ENCODE measurements at places on chromosomes 7 and 10. TPM values are rescaled to one million over a fixed set of nuclear protein-coding genes. Genes with fewer than 3 reads are reported as not detected.

The SPDYE2B gene
- not detected for total RNA-seq

DNA sequence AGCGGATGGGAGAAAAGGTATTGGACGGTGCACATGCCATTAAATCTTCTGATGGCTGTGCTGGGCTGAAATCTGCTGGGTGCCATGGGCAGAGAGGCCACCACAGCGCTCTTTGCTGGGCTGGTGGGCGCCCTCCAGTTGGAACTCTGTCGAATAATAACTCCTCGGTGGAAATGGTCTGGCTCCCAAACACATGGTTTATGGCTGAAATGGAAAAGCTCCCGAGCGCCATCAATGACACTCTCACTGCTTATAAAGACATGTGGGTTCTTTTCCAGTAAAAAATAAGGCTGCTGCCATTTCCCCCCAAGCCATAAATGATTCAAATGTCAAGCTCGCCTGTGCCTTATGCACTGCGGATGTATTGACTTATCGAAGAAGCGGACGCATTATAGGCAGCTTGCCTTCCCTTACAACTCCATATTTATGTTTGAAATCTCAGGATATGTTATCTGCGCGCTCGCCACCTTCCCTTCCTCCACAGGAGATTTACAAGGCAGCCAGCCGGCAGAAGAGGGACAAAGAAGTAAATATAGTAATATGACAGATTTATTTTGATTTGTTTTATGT is 239.0 kb upstream of the MKI67 start:
- DNase-seq, result no peak

The C7orf57 gene
- total RNA-seq, result not detected

- no peak for DNase-seq
Observed at GRCh38 chr7:3157566-3158287, 114.1 kb upstream of the CARD11 start.

The FKBP6 gene
- total RNA-seq, result not detected

DNA sequence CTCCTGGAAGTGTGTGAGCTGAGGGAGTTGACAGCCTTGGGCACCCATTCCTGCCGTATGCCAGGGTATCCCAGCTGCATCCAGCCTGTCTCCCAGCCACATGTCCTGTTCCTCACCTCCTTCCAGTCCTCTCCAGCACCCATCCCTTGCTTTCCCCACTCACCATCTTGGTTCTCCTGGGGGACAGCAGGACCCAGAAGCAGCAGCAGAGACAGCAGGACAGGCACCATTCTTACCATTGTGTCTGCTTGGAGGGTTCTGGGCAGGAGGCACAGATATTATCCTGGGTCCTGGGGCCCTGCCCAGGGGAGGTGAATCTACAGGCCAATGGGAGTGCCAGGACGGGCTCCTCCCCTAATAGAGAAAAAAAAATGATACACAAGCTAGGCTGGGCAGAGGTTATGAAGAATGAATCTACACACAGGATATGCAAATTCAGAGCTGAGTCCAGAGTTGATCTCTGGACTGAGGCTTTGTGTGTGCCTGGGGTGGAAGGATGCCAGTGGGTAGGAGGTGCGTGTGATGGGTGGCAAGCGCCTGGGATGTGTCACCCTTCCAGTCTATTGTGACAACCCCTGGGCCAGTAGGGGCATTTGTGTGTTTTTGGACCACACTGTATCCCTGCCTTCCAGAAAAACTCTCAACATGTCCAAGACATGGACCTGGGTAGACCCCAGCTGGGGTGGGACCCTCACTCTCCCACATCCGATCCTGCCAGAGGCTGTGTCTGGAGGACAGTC is at the start of gene AZGP1:
Gene AZGP1 (minus strand): TSS at position 250 of the 740 bp plus-strand sequence. CDS start 11 bp downstream, at position 239.
- DNase-seq, result no peak

The CALN1 gene
- not detected for total RNA-seq

DNA sequence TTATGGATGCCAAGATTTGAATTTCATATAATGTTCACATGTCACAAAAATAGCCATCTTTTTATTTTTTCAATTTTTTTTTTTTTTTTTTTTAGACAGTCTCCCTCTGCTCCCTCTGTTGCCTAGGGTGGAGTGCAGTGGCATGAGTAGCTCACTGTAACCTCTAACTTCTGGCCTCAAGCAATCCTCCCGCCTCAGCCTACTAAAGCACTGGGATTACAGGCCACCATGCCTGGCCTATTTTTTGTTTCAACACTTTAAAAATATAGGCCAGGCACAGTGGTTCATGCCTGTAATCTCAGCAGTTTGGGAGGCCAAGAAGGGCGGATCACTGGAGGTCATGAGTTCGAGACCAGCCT is 246.3 kb downstream of the SKIDA1 start:
- DNase-seq, result no peak

DNA sequence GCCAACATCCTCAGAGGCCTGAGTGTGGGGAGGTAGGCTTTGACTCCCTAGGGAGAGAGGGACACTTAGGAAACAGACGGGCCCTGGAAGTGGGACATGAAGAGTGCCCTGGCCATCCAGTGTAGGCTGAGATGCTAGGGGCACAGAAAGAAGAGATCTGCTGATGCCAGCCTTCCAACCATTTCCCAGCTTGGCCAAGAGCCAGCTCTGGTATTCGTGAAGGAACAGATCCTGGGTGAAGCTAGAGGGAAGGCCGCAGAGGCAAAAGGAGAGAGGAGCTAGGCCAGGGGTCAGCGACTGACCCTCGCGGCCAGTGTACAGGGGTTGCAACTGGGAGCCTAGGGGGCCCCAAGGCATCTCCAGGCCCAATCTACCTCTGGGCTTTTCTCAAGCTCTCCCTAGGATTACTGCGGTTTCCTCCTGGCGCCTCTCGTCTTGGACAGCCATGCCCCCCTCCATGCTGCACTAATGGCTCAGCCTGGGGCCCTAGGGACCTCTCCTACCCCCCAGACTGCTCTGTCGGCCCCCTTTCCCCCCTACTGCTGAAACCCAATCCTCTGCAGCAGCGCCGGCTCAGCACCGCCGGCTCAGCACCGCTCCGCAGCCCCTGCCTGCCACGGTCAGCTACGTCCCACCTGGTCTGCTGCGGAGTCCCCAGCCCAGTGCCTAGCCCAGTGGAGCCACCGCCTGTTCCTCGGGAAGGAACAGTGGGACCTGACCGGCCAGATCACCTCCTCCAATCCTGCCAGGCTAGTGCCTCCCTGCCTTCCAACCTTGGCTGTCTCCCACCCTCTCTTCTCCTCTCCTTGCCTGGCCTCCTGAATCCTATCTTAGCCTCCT is at the start of gene ASIC3:
Gene ASIC3 (plus strand): TSS at position 556 of the 840 bp plus-strand sequence. CDS start 355 bp downstream, outside the sequence.
- no peak for DNase-seq

- DNase-seq, result peak; percentile 11
Observed at GRCh38 chr7:127317447-127317961, 64.8 kb upstream of the GRM8 start.

DNA sequence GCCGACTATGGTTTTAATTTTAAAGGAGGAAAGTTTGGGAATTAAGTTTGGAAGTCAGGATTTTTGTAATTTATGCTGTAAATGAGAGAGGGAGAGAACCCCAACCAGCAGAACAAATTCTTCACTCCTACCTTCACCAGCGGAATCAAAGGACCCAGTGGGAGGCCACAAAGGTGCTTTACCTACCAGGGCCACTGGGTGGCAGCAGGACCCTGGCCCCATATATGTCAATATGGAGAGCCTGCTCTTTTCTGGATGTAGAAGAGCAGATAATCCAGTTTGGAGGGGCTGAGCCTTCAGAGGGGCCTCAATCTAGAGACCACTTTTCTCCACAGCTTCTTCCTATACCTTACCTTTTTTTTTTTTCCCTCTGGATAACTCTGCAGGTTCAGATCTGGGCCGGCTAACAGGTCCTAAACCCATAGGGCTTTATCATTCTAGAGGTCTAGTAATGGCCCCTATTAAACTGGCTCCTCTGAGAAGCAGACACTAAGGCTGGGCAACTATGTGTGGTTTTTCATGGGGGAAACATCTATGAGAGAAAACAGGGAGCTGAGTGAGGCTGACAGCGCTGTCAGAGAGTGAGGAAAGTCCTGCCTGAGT is 8.5 kb upstream of the SCD start:
- peak; percentile 25 for DNase-seq

The GRM3 gene
- total RNA-seq, result not detected

DNA sequence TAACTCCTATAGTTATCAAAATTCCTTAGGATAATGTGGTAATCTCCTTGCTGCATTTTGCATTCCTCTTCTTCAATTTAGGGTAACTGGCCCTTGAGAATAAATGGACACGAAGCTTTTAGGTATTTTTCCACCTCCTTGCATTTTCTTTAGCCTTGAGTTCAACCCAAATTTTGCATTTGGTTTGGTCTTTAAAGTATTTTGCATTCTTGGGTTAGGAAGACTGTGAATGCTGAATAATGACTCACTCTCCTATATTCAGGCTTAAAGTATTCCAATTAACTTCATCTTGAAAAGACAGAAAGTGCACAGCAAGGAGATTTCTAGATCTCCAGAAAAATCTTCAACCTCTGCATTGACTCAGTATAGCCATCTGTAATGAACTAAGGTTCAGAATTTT is 47.3 kb downstream of the TFPI2 start:
- DNase-seq, result peak; percentile 22

DNA sequence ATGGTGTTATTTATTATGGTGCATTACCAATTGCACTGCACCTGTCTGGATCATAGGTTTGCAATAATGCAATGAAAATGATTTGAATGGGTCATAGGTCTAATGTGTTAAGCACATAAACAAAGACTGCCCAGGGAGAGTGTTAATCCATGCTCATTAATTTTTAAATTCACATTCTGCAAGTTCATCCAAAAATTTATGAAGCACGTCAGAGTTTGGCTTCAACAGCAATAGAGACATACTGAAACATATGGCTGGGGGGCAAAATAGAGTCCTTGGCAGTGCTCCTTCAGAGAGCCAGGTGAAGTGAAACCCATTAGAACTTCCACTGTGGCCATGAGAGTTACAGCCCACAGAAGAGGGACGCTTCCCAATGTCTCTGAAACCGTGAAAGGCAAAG is 441.1 kb downstream of the POM121L12 start:
- peak; percentile 73 for DNase-seq

DNA sequence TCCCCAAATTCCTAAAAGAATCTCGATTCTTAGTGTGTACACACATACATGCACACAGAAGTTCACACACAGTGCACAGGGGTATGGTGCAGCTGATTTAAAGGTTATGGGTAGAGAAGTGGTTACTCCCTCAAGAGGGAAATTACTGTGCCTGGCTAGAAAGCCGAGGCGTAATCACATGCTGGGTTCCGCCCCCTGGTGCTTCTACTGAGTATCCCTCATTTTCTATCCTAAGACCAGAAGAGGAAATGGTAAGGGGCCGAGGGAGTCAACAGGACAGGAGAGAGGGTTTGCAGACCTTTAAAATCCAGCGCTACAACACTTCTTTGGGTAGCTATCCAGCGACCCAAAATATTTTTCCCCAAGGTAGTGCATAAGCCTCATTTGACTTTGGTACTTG is 147.3 kb upstream of the TMEM196 start:
- no peak for DNase-seq

The OR2A7 gene
- total RNA-seq, result 5.6 TPM

The SKAP2 gene
- 65.2 TPM for total RNA-seq

The ARHGEF5 gene
- total RNA-seq, result 15.6 TPM

The FOXI2 gene
- total RNA-seq, result not detected

The PDE6C gene
- not detected for total RNA-seq

GRCh38 chr7:130614449-130614848 is 54.1 kb downstream of the COPG2 start:
- no peak for DNase-seq

- DNase-seq, result no peak
Observed at GRCh38 chr10:91299999-91300575, 79.6 kb downstream of the PCGF5 start.

DNA sequence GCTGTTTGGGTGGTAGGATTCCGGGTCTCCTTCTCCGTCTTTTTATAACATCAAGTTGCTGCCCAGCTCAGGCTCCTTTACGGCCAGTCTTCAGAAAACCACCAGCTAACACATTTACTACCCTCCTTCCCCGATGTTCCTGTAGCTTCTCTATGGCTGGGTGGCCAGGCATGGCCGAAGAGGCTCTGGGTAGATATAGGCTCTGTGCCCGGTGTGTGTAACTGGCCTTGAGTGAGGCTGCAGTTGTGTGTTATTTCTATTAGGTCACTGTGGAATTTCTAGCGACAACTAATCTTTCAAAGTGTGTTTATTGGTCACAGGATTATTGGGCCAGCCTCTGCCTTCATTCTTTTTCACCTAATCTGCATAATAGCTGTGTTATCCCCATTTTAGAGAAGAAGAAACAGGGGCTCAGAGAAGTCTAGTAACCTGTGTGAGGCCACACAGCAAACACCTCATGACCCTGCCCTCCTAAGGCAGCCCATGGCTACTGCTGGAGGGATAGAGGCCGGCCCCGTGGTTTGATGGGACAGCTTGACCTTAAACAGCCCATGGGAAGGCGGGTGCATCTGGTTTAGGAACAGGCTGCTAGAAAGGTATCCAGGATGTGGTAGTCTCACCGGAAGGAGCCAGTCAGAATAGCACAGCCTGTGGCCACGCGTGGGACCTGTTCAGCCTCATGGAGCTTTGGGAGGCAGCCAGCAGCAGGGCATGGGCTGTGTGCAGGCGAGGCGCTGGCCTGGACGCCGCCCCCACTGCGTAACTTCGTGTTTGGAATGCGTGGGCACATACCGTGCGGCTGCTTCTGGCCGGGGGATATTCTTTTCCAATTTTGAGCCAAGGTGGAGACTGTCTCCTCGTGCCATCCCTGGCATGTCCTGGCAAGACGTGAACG is 29.7 kb downstream of the HTRA1 start:
- DNase-seq, result peak; percentile 39

- no peak for DNase-seq
Observed at GRCh38 chr10:24279166-24279565, 70.2 kb downstream of the KIAA1217 start.

GRCh38 chr7:221978-222715 is 29.8 kb downstream of the FAM20C start:
- no peak for DNase-seq

DNA sequence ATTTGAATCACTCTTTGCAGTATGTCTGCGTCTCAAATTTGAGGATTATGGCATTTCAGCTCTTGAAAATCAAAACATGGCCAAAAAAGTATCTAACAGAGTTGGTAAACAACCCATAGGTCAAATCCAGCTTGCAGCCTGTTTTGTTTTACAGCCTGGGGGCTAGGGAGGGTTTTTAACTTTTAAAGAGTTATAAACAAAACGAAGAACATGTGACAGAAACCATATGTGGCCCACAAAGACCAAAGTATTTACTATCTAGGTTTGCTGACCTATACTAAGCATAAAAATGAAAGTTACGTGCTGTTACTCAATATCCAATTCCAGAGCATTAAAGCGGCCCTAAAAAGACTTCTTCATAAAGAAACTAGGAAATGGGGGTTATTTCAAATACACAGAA is 55.5 kb upstream of the STARD3NL start:
- no peak for DNase-seq

DNA sequence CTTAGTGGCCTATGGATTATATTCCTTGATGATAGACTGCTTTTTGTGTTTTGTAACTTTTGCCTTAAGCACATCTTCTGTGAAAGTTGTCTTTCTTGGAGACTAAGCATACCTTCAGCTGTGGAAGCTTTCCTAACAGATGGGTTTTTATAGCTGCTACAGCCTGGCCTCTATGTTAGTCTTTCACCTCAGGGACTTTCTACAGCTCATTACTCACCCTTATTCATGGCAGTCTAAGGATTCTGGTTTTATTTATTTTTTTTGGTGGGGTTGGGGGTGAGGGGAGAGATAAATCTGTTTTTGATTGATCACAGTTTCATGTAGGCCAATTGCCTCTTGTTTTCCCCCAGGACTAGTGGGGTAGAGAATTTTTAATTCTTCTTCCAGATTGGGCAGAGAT is 219.9 kb downstream of the DKK1 start:
- DNase-seq, result no peak

The UCMA gene
- not detected for total RNA-seq

All from renal cortical epithelial cell (primary cell).